ENCODE measurements at places on chromosomes 11 and 22.

GRCh38 chr11:105906517-105906916 is 115.5 kb downstream of the MSANTD4 start:
- no peak for DNase-seq

DNA sequence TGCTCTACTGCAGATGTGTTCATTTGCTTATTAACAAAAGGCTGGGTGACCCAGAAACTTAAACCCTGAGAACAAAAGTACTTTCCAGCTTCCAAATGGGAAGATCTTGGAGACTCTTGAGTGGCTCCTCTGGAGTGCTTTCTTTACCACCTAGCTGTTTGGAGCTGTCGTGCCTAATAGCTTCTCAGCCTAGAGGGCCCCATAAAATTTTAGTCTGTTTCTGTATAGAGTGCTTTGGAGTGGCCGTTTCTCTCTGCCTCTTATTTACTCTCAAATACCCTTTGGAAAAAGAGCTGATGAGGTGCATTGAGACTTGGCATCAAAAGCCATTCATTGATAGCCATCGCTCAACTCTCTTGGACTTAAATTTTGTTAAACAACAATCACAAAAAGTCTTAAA is 50.7 kb downstream of the ZNRF3 start:
- DNase-seq: no peak

- DNase-seq: no peak
Measured at GRCh38 chr11:32428665-32429303, 6.6 kb downstream of the WT1 start.

GRCh38 chr11:82831364-82831763 is 68.9 kb downstream of the PRCP start:
- no peak for DNase-seq

GRCh38 chr11:112968941-112969713 is 7.9 kb downstream of the NCAM1 start:
- DNase-seq: no peak

- no peak for DNase-seq
Measured at GRCh38 chr11:82546661-82547557, 186.8 kb downstream of the FAM181B start.

DNA sequence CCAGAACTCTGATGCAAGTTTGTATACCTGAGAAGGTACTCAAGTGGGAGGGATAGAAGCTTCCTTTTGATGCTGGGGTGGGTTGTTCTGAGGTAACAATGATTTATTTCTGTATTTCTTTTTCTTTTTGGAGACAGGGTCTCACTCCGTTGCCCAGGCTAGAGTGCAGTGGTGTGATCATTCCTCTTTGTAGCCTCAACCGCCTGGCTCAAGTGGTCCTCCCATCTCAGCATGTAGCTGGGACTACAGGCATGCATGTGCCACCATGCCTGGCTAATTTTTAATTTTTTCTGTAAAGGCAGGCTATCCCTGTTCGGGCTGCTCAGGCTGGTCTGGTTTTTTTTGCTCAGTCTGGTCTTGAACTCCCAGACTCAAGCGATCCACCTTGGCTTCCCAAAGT is 7.9 kb downstream of the KDM2A start:
- no peak for DNase-seq

DNA sequence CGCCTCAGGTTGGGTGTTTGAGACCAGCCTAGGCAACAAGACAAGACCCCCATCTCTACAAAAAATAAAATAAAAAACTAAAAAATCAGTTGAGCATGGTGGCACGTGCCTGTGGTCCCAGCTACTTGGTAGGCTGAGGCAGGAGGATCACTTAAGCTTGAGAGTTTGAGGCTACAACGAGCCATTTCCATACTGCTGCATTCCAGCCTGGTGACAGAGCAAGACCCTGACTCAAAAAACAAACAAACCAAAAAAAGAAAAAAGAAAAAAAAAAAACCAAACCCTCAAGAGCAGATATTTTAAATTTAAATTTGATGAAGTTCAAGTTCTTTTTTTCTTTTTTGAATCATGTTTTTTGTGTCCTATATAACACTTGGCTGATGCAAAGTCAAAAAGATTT is 7.2 kb upstream of the CCDC83 start:
- no peak for DNase-seq

- DNase-seq: no peak
Measured at GRCh38 chr11:120718171-120718570, 206.6 kb downstream of the GRIK4 start.

GRCh38 chr11:9527481-9528135 is 45.9 kb upstream of the WEE1 start:
- peak; percentile 58 for DNase-seq

DNA sequence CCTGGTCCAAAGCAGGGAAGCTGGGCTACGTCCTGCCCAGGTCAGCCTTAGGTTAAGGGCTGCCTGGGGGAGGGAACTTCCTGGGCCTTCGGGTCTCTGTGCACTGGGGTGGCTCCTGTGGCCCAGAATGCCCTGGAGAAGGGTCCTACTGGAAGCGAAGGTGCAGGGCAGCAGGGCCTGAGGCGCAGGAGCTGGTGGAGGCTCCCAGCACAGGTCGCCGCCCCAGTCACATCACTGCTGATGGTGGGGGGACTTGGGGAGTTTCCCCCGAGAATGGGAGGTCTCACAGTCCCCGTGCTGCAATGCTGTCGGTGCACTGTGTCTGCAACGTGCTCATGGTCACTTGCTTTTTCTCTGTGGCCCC is 815 bp upstream of the SMIM38 start:
- DNase-seq: no peak

DNA sequence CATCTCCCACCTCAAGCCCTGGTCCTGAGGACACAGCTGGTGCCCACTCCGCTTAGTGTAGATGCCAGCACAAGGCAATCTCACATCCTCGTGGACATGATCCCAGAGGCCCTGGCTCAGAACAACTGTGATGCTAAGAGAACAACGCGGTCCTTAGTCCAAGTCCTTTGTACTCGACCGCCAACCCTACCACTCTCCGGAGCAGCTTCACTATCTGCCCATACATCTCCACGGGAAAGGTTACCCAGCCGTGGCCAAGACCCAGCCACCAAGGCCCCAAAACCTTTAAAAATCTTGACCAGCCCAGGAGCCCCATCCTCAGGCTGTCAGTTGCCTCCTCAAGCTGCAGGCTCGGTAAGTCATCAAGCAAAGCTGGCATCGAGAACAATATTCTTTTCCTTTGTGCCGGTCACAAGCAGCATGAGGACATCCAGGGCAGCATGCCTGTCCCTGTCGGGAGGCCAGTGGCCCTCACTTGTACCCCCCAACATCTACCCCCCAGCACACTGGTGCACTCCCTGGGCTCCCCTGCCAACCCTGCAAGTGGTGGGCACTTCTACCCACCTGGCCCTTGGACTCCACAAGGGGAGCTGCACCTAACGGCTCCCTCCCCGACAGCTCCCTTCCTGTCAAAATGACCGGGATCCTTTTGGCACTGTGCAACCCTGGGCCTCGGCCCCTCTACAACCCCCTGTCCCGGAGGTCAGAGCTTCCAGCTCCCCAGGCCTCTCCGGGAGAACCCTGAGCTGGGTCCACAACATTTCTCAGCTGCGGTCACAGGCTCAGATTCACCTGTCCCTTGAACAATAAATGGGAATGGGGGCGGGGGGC is 2.5 kb downstream of the OSBPL5 start:
- no peak for DNase-seq

DNA sequence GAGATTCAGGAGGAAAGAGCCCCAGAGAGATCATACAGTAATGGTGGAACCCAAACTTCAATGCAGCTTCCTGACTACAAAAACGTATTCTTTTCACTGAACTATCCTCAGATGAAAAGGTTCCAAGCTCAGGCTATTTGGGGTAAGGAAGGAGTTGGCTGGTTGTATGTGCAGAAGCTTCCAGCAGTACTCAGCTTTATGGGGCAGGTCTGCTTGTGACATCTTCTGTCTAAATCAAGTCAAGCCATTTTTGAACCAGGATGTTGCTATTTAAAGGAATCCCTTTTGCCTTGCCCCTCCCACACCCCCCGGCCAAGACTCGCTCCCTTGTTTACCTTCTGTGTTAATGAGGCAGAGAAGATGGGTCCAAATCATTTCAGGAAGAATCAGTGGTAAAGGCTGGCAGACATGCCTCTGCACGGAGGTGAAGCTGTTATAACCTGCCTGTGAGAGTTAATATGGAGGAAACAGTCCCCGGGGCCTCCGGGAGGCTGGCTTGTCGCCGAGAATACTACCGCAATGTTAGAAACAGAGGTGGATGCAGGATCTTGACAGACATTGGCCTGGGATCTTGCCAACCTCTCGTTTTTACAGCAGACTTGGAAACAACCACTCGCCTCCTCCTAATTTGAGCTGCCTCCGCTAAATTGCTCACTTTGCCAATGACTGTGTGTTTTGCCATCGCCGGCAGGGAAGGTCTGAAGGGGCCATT is 45.4 kb downstream of the TIMP3 start:
- no peak for DNase-seq

DNA sequence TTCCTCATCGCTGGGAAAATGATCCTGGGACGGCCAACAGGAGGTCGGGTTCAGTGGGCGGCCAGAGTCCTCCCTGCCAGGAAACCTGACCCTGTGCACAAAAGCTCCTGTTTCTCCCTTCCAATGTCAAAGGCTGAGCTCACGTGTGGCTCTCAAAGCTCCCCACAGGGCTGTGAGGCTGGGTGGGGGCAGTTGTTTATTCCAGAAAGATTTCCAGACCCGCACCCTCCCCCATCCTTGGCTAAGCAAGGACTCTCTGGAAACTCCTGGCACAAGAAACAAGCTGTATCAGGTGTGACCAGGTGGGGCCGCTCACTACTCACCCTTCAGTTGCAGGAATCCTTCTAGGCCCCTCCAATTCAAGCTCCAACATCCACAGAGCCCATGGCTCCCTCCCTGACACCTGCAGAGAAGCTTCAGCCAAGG is 131.9 kb downstream of the SHANK2 start:
- DNase-seq: no peak

- DNase-seq: peak; percentile 88
Measured at GRCh38 chr11:28963187-28963586, 855.0 kb downstream of the METTL15 start.

DNA sequence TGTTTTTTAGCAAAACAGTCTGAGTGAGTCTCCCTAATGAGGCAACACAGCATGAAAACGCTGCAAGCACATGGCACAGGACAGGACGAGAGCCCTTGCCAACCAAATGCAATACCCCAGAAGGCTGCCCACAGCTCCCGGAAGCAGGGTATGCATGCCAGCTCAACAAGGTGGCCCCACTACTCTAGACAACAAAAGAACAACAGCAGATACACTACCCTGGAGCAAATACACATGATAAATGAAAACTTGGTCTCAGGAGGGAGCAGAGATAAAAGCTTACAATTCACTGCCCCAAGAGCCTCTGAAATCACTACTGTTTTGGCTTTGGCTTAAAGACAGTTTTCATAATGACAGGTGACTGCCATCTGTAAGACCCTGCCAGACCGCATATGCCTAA is 785.4 kb upstream of the API5 start:
- no peak for DNase-seq

DNA sequence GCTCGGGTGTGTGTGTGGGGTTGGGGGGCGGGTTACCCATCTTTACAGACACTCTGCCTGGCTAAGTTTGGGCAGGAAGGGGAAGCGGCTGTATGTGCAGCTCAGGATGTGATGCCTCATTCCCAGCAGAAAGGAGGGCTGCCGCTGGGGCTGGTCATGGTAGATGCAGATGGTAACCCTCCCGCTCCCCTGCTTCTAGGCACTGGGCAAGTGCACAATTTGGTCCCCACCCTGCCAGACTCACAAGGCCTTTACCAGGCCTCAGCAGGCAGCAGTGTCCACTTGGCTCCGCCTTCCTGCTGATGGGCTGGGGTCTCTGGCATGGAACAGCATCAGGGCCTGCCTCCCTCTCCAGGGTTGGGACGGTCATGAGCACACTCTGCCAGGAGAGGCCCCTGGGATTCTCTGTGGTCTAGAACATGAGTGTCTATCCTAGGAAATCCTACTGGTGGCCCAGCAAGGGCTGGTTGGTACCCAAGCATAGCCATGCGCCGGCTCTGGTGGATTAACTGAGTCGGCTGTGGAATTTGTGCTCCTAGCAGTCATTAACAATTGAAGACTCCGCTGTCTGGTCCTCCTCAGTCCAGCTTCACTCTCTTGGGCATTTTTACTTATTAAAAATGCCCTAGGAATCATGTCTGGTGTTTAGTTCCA is 4.2 kb downstream of the LMO1 start:
- no peak for DNase-seq

DNA sequence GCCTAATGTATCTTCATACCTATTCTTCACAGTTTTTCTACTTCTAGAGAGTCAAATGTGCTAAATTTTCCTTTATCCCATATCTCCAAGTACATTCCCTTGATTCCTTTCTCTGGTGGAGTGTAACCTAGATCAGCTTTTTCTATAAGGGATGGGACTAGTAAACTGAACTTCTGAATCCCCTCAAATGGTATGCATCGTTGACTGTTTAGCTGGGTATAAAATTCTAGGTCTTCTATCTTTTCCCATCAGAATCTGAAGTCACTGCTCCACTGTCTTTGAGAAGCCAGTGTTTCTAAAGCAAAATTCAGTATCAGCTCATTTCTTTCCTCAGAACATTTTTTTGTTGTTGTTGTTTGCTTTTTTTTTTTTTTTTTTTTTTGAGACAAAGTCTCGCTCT is 1256.8 kb downstream of the BRD1 start:
- no peak for DNase-seq

DNA sequence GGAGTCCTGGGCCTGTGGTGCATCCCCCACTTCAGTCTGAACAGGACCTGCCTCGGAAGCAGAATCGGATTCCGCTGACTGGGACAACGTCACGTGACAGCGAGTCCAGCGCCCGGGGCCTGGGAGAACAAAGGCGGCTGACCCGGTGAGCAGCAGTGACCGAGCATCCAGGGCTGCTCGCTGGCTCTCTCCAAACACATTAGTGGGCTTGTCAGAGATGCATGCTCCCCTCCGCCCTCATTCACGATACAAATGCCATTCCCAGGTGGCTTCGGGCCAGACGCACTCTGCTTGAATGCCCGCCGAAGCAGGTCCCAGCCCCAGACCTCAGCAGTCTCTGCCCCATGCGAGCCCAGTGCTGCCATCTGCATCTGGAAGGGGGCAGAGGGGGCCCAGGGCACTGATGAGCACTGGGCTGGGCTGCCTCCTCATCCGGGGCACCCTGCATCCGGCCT is 91.0 kb downstream of the WNT7B start:
- no peak for DNase-seq

DNA sequence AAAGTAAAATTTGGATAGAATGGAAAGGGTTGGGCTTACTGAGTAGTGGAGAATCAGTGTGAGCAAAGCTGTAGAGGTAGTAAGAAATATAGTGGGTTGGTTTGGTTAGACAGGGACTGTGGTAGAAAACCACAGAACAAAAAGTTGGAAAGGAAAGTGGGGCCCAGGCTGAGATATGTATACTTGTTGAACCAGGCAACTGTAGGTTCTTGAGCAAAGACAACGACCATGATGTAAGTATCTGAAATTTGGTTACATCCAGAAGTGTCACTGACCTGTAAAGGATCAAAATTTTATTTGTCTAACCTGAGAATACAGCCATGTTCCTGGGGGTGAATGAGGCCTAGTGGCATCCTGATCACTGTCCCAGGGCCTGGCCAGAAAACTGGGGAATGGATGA is 114.1 kb downstream of the STIM1 start:
- DNase-seq: no peak

- no peak for DNase-seq
Measured at GRCh38 chr22:37213941-37214730, 1.9 kb upstream of the SSTR3 start.

All from adipocyte (in vitro differentiated cells).